GM03348 (cell line): ENCODE measurements at places on chromosomes 1 and 21.
A peak's percentile ranks its signal among the peaks of the same experiment; 100 is the strongest.

GRCh38 chr1:153639280-153639679 lies 5.4 kb downstream of the CHTOP start:
- DNase-seq, result no peak

GRCh38 chr21:43864313-43864961 lies 586 bp upstream of the AGPAT3 start:
- DNase-seq, result peak; percentile 66

GRCh38 chr1:51549016-51549619 lies 30.1 kb upstream of the EPS15 start:
- peak; percentile 41 for DNase-seq

GRCh38 chr1:119467219-119467618 lies 39.8 kb upstream of the HSD3B1 start:
- DNase-seq, result no peak

GRCh38 chr1:103267266-103267665 lies 158.9 kb upstream of the COL11A1 start:
- DNase-seq, result no peak

DNA sequence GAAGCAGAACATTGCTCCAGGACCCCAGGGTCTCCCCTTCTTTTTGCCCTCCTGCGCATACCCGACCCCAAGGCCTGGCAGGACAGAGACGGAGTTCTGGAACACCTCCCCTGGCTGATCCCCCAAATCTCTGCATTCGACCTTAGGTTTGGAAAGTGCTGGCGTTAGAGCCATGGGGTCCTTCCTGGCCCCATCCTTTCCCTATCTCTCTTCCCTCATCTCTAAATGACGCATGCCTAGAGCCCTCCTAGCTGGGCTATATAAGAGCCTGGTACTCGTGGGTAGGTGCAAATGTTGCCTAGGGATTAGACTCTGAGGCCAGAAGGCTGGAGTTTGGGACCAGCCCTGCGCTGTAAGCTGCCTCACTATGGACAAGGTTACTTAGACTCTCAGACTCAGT lies 16.6 kb downstream of the SLC26A9 start:
- no peak for DNase-seq

- peak; percentile 94 for DNase-seq
Measured at GRCh38 chr1:16187748-16188401, 24.6 kb downstream of the ARHGEF19 start.

- peak; percentile 55 for DNase-seq
Measured at GRCh38 chr1:234987415-234988154, 141.1 kb downstream of the TOMM20 start.

GRCh38 chr21:46234436-46234950 lies 5.9 kb upstream of the LSS start:
- no peak for DNase-seq

- no peak for DNase-seq
Measured at GRCh38 chr1:203085528-203086406, at the start of gene MYOG. TSS of gene MYOG (minus strand) at chr1:203086012. CDS start at chr1:203085961, 51 bp downstream.

DNA sequence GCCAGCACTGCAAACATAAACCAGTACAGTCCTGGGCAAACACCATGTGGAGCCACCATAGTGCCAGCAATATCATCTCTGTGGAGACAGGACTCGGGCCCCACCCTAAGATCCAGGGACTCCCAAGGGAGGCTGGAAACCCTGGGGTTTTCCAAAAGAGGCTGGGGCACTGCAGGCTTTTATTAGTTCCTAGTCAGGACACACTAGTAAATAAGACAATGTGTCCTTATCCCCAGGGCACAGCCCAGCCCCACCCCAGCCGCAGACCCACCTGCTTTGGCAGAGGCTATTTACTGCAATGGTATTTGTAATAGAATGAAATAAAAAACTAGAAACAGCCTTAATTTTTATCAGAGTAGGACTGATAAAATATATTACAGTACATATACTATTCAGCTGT lies 486 bp upstream of the GJB3 start:
- no peak for DNase-seq
